Skeletal muscle cell (primary cell): ENCODE measurements at places on chromosomes 12 and 14.
A peak's percentile ranks its signal among the peaks of the same experiment; 100 is the strongest.

DNA sequence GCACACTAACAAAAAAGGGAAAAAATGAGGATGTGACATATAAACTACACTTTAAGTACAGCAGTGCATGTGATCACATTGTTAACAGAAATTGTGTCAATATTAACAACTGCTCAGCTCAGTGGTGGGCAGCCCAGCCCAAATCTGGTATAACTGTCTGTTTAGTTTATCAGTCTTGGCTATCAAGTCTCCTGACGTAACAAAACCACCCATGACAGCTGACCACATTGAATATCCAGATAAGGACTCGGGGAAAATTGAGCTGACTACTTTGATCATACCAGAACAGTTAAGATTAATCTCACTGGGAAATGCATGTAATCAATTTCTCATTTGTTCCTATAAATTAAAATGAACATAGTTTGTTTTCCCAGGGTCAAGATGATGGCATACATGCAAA is 396.6 kb downstream of the SNAPC1 start:
- DNase-seq = no peak

- peak; percentile 55 for DNase-seq
These were observed 190.1 kb downstream of the FOXN3 start for GRCh38 chr14:89226801-89227495.

DNA sequence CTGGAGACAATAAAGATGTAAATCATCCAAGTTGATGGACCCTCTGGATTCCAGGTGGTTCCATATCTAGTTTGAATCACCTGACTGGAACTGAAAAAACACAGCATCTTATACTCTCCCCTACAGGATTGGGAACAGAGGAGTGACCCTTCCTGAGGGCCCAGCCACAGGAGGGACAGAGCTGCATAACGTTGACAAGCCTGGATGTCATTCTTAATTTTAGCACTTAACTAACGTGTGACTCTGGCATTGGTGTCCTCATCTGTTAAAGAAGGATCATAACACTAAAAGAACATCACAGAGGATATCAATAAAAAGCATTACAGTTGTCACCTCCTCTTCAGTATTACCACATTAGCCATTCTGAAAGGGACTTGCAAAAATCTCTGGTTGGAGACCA is 47.7 kb downstream of the STON2 start:
- DNase-seq = no peak

DNA sequence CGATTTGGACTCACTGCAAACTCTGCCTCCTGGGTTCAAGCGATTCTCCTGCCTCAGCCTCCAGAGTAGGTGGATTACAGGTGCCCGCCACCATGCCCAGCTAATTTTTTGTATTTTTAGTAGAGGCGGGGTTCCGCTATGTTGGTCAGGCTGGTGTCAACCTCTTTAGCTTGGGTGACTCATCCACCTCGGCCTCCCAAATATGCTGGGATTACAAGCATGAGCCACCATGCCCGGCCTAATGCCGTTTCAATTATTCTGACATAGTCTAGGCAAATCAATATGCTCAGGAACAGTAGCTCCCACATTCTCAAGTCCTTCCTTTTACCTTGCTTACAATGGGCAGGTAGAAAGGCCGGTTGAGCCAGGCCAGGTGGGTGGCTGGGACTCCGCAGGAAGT is 82.0 kb upstream of the EEA1 start:
- DNase-seq = no peak

- no peak for DNase-seq
These were observed 6.0 kb upstream of the CHD4 start for GRCh38 chr12:6613015-6613775.

DNA sequence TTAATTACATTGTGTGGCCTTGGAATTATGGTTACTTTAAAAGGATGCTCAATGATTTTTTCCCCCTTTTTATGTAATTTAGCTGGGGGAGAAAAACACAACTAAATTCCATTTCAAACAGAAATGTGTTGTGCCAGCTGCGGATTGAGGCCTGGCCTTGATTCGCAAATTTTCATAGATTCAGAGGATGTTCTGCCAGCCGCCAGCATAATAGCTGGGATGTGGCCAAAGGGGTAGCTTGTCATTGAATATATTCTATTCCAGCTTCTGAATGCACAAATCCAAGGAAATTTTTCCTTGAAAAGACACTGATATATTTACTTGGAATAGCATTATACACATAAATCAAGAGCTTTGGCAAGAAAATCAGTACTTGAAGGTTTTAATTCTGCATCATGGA is 43.7 kb downstream of the TRHDE start:
- no peak for DNase-seq

- DNase-seq = no peak
These were observed 25.6 kb downstream of the SYNE3 start for GRCh38 chr14:95490727-95491451.

- DNase-seq = no peak
These were observed 193.4 kb upstream of the AMIGO2 start for GRCh38 chr12:47273191-47273626.

DNA sequence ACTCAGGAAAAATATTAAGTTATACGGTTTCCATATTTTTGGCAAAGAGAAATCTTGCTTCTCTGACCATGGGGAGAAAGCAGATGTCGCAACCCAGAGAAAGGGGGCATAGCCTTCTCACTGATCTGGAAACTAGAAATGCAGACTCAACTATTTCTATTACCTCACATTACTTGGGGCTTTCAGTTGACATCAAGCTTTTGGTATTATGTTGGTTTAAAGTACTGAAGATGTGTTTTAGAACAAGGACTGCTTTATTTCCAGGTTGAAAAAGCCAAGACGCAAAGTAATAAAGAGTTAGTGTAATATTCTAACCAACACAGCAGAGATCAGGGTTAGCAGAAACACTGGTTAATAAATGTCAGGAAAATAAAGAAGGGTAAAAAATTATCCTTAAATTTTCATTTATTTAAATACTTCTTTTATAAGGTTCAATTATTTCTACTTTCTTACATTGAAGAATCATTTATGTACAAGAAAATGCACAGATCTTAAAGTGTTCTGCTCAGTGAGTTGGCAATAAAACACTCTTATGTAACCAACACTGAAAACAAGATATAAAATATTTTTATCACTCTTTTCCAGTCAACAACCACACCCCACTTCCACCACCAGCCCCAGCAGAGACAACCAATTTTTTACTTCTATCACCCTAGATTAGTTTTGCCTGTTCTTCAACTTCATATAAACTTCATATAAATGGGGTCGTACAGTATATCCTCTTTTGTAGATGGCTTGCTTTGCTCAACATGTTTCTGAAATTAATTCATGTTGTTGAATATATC is 26.0 kb downstream of the DCP1B start:
- DNase-seq = peak; percentile 19

DNA sequence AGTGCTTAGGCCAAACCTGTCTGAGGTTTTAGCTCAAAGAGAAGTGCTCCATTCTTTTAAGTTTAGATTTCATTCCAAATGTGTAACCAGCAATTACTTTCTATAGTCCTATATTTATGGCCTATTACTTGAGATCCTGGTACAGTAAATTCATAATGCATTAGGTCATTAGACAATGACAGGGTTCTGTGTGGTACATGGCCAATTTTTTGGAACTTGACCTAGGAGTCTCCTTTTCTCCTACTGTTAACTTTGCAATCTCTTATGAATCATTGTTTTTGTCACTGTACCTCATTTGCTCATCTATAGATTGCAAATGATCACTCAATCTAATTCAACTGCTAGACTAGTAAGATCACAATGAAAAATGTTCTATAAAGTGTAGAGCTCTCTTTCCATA is 136.7 kb downstream of the PDE3A start:
- no peak for DNase-seq

DNA sequence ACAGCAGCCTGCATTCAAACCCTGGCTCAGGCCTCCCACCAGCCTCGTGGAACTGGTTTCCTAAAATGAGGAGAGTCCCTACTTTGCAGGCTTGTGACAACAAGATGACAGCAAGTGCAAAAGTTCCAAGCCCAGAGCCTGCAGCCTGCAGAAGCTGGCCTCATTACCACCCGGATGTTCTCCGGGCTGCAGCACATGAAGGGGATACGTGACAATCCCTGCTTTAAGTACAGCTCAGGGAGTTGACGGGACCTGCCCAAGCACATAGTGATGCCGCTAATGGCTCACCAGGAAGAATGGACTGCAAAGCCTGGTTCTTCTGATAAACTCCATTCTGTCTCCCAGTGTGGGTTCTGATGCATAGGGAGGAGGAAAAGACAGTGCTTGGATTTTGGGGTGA is 15.0 kb downstream of the SSH1 start:
- no peak for DNase-seq

DNA sequence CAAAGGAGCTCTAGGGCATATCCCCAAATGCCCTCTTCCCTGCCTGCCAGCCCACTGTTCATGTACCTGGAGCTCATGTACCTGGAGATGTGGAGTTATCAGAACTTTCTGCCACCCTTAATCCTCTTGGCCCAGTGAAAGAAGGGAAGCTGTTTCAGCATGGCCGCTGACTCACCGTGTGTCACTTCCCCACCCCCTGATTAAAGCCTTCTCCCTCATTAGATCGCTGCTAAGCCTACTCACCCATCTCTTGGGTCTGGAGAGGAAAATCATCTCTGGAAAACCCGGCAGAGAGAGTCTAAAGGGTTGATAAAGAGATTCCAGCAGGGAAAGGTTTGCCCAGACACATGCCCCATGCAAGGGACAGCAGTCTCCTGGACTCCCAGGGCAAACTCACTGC is 4.5 kb upstream of the LTBP2 start:
- no peak for DNase-seq

GRCh38 chr12:7151532-7151931 is 21.4 kb downstream of the CLSTN3 start:
- no peak for DNase-seq

GRCh38 chr12:49369411-49370145 is 2.3 kb downstream of the SPATS2 start:
- no peak for DNase-seq

- no peak for DNase-seq
These were observed 220.4 kb downstream of the NUBPL start for GRCh38 chr14:31781578-31781977.

GRCh38 chr14:66085665-66086064 is 400.5 kb upstream of the CCDC196 start:
- DNase-seq = no peak

DNA sequence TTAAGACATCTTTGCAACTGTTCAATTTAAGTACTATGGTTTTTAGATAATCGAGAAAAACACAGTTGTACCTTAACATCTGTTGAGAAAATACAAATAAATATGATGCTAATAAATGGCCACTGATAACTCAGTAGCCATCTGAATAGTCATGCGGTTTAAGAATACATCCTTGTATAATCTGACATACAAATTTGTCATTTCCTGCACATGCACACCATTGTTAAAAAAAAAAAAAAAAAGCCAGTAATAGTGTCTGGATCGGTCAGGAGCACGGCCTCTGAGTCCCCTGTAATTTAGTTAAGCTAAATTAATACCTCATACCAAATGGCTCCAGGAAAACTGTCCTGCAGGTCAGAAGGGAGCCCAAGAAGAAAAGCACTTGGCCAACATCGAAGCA is 16.8 kb downstream of the RFC5 start:
- DNase-seq = no peak

DNA sequence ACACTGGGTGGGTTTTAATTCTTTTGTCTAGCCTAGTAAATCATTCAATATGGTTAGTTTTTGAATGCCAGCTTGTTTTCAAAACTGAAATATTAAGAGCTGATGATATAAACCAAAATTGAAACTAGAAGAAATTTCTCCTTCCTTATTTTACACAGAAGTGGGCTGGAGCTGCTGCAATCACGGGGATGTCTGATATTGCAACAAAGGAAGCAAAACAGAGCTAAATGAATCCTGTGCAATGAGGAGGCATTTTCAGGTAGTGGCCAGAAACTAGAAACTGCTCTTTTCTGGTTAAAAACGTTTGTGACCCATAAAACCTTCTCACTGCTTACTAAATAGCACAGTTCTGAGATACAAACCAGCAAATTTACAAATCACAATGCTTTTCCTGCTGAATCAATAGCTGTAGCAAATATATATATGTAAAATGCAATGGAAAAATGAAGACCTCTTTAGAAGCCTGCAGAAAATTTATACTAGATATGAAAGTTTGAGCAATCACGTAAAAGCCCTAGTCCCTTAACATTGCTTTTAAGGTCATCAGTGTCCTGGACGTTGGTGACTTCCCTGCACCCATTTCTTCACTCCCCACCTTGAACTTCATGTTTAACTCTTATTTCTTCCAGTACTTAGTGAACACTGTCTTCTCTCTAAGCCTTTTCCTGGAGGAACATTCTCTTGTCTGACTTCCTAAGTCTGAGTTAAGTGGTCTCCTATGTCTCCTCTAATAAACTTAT is 15.9 kb upstream of the LRRK2 start:
- DNase-seq = no peak

DNA sequence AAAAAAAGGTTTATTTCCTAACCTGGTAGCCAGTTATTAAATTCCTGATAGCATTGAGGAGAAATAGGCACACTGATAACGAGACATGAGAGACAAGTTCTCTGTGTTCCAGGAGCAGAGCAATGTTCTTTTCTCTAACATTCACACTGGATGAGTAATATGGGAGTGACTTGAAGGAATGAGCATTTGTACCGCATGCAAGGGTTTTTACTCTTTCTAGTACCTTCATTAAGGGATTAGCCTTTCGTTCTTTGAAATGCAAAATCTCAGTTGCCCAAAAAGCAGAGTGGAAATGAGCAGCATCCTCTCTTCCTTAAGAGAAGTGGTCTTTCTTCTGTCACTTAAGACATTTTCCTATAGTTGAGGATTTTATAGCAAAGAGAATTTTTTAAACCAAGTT is 54.7 kb downstream of the FGD4 start:
- no peak for DNase-seq

- DNase-seq = no peak
These were observed 39.8 kb downstream of the NIN start for GRCh38 chr14:50791201-50791600.

DNA sequence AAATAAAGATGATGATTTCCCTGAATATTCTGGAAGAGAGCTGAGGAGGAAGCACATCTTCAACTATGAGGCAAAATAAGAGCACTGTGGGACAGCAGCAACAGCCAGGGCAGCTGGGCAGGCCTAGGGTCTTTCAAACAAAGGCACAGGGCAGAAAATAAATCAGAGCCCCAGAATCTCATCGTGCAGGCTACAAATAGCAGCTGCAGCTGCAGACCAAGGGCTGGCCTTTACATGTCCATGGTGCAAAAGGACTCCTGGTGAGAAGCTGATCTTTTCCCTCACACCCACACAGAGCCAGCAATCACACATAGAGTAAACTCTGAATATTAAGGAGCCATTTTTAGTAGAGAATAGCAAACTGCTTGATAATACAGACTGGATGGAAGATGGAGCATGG is 13.6 kb upstream of the MYBPC1 start:
- DNase-seq = no peak

DNA sequence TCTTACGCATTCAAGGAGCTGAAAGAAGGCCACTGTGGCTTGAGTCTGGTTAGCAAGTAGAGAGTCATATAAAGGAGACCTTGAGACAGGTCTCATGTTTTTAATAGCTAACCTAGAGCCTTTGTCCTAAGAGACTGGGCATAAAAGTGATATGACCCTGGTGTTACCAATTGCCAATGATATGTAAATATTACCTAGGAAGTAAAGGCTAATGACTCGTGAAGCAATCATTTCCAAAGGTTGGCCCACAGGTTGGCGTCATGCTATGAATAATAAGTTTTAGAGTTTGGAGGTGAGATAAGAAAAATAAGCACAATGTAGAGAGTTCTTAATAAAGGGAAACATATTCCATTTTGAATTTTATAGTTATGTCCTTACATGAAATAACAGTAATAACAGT is 116.6 kb upstream of the PLEKHA5 start:
- DNase-seq = no peak
